ENCODE measurements at places on chromosomes 1 and 21.

DNA sequence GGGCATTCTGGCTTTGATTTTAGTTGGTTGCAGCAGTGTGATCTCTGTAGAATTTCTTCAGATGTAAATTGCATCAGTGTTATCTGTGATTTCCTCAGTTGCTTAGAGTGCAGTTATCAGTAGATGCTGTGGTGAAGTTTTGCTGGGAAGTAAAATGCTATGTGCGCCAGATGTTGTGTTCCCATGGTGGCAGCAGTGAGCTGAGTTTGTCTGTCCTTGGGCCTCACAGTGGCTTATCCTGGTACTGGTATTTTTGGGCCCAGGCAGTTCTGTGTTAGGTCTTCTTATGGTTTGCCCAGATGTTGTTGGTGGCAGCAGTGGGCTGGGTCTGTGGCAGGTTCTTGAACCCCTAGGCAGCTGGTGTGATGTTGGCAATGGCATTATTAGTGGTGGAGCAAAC, 1242.1 kb downstream of the PLA2G4A start:
- no peak for DNase-seq

GRCh38 chr1:1626207-1627141, 5.5 kb upstream of the MMP23B start:
- DNase-seq = no peak

DNA sequence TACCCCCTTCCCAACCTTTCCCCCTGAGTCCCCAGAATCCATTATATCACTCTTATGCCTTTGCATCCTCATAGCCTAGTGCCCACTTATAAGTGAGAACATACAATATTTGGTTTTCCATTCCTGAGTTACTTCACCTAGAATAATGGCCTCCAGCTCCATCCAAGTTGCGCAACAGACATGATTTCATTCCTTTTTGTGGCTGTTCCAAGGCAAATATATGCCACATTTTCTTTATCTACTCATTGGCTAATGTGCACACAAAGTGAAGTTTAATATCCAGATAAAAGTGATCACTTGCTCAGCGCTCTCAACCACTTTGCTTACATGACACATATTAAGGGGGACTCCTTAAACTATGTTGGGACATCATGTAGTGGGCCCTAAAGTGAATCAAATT, 72.4 kb upstream of the TIAM1 start:
- DNase-seq = no peak

- DNase-seq = no peak
These were observed 33.9 kb downstream of the MCOLN2 start for GRCh38 chr1:84963021-84963420.

GRCh38 chr21:35351434-35351833, 302.3 kb upstream of the RUNX1 start:
- DNase-seq = no peak

DNA sequence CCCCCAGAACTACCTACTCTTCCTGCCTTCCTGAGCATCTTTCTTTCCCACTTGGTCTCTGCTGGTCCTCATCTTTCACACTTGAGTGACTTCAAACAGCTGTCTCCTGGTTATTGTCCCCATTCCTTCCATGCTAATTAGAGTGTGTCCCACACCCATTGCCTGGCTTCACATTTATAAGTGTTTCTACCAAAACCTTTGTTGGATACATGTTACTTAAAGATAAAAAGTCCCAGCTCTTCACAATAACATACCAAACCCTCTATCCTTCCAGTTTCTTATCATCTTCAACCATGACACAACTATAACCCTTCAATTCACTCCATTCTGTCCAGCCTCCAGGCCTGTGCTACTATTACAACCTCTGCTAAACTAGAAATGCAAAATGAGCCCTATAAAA, 41.0 kb downstream of the VCAM1 start:
- DNase-seq = no peak

- no peak for DNase-seq
These were observed 55.7 kb downstream of the PRKCZ start for GRCh38 chr1:2105781-2106524.

- DNase-seq = no peak
These were observed 287.2 kb downstream of the LMO4 start for GRCh38 chr1:87615901-87616300.

DNA sequence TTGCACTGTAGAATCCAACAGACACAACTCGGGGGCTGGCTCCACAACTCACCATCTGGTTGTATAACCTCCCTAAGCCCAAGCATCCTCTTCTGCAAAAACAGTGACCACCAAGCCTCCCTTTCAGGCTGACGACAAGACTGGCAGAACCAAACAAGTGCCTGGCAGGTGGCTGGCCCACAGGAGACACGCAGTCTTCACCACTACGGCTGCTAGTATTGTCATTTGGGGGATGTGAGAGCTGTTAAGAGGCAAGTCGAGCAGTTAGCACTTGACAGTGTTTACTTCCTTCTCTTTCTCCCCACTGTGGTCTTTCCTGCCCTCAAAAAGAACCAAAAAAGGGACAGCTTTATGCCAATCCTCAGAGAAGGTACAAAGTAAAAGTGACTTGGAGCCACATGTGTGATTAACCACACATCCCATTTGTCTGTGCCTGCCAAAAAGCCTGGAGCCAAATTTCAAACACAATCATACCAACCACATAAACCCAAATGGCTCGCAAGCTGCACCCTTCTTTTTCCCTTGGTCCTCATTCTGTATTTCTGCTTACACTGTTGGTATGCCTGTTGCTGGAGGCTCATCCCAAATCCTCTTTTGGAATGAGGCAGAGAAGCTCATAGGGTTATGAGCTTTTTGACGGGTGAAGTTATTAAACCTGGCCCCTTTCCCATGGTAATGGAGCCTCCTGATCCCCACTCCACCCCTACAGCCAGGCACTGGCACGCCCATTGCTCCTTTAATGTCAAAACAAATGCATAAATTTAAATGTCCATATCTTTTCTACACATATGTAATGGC, 94.1 kb downstream of the TGFBR3 start:
- no peak for DNase-seq

DNA sequence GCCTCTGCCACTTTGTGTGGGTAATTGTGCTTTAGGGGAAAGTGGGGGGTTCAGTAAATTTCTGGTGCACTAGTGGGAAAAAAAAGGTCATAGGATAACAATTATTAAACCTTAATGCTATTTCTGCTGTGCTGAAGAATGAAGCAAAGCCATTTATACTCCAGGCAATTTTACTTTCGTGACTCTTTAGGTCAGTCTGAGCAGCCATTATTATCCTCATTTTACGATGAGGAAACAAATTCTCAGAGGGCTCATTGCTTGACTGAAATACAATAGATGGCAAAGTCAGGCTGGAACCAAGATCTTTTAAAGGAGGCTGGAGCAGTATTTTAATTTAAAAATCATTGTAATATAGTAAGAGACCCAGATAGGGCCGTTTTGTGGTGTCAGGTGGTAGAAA, 248.0 kb downstream of the GREM2 start:
- DNase-seq = no peak

DNA sequence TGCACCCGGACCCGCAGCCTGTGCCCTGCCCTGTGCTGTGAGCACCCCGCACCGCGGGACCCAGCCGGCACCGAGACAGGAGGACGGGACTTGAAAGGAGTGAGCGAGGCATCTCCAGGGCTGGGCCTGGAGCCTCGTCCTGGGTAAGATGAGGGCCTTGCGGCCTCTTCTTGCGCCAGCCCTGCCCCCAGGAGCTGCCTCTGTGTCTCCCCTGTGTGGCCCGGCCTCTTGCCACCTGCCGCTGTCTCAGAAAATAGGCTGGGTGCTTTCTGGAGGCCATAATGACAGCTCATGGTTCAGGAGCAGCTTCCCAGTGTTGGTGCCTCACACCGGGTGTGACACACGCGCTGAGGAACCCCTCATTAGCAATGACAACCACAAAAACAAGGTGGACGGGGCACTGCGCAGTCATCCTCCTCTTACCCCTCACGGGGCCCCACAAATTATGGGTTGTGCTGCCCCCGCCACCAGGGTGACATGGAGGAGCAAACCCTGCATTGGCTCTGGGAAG, 161.5 kb upstream of the C1orf174 start:
- no peak for DNase-seq

DNA sequence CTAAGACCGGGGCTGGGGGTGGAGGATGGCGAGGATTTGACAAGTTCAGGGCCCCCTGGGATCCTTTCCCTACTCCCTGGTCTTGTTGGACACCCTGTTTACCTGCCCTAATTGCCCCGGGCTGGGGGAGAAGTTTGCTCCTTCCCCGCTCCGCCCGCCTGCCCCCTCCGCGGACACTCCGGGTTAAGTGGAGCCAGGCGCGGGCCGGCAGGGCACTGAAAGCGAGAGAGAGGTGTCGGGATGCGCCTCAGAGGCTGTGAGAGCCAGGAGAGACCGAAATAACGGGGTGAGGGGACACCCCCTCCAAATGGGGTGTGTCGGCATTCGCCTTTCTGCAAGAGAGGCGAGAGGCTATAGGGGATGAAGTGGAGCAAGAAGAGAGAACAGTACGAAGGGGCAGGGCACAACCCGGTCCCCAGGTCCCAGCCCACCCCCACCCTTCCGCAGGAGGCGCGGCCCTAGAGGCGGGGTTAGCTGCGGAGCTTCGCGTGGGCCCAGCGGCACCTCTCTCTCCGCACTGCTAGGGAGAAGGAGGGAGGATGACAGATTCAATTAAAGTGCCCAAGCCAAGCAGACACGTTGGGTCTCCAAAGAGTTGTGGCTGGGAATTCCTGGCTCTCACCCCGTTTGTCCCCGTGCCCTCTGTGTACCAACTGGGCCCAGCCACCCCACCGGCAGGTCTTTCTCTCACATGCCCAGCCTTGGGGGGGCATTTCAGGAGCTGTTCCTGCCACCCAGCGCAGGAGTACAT, 3.8 kb downstream of the EFNA3 start:
- no peak for DNase-seq

DNA sequence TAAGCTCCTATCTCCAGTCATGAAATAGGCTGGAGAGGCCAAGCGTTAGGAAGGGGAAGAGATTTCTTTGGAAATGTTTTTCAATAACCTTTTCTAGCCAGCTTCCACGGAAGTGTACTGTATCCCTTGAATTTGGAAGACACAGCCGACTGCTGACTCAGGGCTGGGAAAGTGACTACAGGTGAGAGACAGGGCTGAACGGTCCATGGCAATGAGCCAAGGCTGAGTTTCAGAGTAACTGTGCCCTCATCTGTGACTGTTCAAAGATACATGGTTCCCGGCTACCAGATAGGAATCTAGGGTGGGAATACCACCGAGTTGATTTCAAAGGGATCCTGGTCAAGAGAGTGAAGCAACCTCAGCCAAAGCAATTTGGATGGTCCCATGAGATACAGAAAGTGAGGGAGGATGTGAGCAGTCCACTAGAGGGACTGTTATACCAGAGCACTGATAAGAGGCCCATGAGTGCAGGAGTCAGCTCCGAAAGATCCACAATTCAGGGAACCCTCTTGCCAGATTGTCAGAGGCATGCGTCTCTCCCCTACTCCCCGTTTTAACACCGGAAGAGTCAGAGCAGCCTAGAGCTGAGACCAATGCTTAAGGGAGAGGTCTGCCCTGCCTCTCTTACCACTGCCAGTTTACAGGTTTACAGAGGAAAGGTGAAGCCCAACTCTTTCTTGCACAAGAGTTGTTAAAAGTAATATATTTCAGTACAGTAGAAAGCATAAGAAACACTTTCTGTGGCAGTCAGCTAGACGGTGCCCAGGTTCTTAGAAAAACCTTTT, 3.2 kb upstream of the KRTAP19-8 start:
- DNase-seq = no peak

DNA sequence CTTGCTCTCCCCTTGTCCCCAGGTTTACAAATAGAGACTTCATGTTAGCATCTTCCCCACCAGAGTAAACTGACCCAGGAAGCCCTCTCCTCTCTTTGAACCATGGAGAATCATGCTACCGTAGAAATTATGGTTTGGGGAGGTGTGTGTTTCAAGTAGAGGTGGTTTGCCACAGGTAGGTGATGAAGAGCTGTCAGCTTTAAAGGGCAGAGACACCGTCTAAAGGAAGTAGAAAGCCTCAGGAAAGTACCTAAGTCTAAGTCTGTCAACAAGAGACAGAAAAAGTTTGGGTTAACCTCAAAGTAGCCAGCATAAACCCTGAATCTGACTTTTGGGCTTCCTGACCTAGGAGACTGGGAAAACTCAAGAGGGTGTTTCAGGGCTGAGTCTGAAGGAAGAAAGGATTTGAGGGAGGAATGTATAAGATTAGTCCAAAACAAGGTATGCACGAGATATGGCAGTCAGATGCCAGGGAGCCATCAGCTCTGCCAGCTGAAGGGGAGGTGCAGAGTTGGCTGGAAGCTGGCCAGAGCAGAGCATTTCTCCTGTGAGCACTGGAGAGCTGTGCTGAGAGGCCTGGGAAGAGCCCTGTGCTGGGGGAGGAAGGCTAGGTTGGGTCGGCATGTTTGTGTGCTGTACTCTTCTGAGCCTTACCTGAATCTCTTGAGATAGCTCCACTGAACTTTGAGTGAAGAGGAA, 14.3 kb downstream of the ADAMTSL4 start:
- no peak for DNase-seq

DNA sequence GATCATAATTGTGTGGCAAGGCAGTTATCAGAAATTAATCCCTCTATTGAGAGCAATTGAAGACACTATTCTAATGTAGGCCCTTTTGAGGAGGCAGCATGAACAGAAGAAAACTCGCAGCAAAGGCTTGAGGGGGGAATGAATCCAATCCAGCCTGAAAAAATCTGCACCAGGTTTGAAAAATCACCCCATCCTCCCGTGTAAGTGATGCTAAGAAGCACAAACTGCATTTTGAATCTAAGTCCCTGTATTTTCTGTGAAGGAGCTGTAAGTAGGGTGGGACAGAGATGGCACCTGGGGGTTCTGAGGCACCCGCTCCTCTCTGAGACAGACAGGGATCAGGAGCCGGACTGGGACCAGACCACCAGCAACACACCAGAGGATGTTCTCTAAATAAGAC, at the start of gene CRB1:
TSS of gene CRB1 (plus strand) at position 241 of the 400 bp plus-strand sequence. CDS start 161 bp downstream, outside the sequence.
- DNase-seq = peak; percentile 53

- no peak for DNase-seq
These were observed 810 bp downstream of the SLC19A1 start for GRCh38 chr21:45541221-45542039.

GRCh38 chr1:228288536-228289238, 80.8 kb downstream of the OBSCN start:
- no peak for DNase-seq

DNA sequence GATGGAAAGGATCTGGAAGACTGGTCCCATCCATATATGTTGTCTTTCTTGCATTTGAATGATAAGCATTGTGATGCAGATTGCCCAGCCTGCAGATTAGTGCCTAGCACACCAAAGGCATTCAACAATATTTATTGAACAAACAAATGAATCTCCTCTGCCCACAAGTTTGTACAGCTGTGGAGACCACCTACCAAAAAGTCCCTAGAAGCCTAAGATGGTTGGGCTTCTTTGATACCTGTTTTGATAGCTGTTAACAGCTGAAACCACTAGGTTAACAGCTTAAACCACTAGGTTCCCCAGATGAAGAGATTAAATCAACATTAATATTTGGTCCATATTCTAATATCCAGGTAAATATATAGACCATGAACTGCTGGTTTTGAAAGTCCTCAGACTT, 9.8 kb downstream of the DUSP10 start:
- DNase-seq = no peak

- DNase-seq = no peak
These were observed 5.8 kb upstream of the CRABP2 start for GRCh38 chr1:156711011-156711817.

Data from NCI-H1436 treated with DMSO at 0.1 percent for 48 hours (cell line).